ENCODE measurements at places on chromosomes 5 and 9.

- peak; percentile 73 for DNase-seq
These were observed 22.5 kb downstream of the NEK6 start for GRCh38 chr9:124280176-124280691.

DNA sequence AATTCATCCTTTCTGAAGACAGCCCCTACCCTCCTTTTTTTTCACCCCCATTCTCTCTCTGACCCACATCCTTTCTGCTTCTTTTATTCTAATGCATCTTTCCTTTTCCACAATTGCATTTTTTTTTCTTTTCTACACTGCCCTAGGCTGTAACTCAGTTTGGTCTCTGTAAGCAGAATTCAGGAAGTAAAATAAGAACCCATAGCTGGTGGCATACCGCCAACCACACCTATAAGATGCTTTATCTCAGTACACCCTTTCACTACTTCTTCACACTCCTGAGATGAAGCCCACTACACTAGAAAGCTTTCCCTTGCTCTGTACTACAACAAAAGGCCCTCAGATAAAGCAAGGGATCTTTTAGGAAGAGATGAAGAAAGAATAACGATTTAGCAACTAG, 16.1 kb upstream of the TSSK1B start:
- DNase-seq, result no peak

GRCh38 chr9:137531099-137531765, 19.0 kb downstream of the PNPLA7 start:
- no peak for DNase-seq

DNA sequence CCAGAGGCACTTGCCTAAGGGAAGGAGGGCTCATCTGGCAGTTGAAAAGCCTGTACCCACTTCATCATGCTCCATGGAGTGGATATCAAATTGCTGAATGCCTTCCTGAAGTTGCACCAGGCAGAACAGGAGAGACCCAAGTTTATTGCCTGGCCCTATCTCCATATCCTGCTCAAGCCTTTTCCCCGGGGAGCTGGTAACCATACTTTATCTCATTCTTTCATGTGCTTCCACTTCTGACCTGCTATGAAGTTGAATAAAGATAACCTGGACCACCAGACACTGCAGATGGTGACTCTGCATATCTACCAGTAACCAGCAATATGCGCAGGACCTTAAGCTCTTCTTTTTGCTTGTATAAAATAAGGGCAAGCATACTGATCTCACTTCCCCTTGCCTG, 1397.5 kb upstream of the CDH6 start:
- no peak for DNase-seq

DNA sequence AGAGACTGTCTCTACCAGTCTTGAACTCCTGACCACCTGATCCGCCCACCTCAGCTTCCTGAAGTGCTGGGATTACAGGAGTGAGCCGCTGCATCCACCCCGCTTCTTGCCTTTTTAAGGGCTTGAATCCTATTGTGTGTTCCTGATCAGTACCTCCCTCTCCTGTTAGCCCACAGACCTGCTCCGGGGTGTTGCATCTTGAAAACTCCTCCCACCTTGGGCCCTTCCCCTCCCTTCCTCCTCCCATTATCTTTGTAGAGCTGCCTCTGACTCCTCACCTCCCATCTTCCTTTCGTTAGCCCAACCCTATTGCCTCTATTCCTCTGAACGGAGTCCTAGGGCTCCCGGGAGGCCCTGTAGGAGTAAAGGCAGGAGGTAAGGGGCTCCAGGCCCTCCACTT, 48.5 kb upstream of the NEK6 start:
- DNase-seq, result no peak

- no peak for DNase-seq
These were observed 18.2 kb upstream of the DAB2IP start for GRCh38 chr9:121633119-121633714.

GRCh38 chr5:75716715-75717081, 539 bp downstream of the POC5 start:
- no peak for DNase-seq

DNA sequence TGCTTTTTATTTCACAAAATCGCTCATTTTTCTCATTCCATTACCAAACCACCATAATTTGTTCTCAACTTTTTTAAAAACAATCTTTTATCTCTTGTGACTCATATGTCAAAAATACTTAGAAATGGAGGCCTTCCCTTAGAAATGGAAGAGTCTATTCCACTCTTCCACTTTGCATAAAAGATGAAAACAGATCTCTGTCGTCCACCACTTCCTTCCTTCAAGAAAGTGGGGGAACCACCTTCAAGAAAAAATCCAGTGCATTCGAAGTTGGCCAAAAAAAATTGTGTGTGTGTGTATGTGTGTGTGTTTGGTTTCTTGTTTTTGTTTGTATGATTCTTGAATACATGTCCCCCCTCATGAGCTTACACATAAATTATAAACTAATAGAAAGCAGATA, 628.8 kb upstream of the DMAC1 start:
- DNase-seq, result no peak

- DNase-seq, result no peak
These were observed 60.8 kb downstream of the CDO1 start for GRCh38 chr5:115755675-115756074.

GRCh38 chr5:159548517-159548916, 218.2 kb upstream of the IL12B start:
- DNase-seq, result no peak

- peak; percentile 57 for DNase-seq
These were observed 367.2 kb downstream of the OSTF1 start for GRCh38 chr9:75455444-75455921.

DNA sequence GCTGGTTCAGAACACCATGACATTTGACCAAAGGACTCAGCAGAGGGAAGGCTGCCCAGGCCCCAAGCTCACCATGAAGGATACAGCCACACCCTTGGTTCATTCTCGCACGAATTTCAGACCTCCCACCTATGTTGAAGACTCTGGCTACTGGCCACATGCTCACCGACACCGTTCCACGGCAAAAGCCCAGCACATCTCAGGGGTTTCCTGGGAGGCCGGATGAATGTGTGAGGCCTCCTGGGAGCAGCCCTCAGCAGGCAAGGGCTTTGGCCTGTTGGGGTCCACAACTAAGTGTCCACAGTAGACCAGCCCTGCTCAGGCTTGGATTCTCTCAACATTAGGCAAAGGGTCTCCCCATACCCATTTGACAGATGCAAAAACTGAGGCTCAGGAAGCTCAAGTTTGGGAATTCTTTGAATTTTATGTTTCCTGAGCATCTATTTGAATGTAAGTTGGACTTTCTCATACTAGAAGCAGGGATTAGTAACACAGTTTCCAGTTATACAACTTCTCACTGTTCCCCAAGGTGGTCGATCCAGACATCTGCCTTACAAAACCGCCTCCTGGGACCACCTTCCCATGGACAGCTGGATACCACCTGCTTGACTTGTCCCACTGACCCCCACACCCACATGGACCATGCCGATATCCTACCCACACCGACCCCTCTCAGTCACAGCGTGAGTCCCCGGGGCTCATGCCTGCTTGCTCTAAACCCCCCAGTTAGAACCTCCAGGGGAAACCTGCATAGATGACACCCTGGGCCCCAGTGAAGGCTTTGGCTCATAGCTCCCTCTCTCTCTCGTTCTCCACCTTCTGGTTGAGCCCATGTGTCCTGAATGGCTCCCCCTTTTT, 27.9 kb downstream of the CCT5 start:
- DNase-seq, result no peak

Measured in bronchial epithelial cell (primary cell).